CD4-positive, alpha-beta T cell treated with Interleukin-12 subunit alpha and Interleukin-12 subunit beta, for 1 hour (primary cell): ENCODE measurements at places on chromosomes 6 and 20.

DNA sequence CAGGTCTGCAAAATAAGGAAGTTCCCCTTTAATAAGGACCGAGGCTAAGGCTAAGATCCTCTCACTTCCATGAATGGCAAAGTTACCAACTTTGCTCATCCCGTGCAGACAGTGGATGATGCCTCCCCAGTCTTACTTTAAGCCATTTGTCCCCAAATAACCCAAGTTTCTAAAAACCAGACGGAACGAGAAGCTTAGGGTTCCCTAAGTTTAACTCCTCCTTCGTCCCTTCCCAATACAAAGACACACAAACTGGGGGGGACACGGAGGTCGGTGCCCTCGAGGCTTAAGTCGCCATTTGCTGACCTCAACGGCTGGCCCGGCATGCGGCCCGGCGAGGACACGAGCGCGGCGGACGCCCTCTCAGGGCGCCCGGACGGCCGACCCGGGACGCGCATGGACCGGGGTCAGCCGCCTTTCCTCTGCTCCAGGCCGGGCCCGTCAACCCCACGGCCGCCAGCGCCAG is 527 bp downstream of the FBXO30 start:
- DNase-seq: peak; percentile 13

DNA sequence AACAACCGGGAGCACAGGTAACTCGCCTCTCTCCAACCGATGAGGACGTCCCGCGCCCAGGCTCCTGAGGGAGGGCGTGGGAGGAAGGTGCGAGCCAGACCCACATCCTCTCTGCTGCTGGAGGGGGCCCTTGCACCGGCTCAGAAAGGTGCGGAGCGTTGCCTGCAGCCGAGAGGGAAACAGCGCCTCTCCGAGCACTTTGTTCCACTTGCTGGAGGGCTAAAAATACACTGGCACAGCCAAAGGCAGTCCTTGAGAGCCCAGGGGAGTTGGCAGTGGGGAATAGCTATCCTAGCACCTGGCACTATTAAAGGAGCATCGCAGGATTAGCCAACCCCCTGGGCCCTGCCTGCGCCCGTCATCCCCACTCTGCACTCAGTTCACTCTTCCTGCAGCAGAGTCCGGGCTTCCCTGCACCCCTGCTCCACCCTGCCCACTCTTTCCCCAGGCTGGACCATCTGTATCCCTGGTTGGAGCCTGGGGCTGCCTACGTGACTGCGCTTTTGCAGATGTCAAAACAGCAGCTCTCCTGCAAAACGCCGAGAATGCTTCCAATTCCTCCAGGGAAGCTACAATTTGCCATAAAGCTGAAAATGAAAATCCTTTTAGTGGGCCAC is 108.9 kb downstream of the SNX5 start:
- DNase-seq: peak; percentile 26

DNA sequence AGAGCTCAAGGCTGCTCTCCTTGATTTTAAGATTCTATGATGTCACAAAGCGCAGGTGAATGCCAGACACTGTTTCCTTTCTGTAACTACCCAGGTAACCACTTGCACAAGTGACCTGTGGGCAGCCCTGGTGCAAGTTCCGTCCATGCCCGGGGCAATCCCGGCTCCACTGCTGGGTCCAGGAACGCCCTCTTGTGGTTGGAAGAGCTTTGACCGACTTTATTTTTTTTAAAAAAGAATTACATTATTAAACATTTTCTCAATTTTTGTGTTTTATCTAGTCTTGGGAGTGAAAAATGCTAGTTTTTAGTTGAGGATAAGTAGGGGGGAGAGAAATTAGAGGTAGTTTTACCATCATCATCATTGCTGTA is 695.2 kb downstream of the QKI start:
- no peak for DNase-seq

DNA sequence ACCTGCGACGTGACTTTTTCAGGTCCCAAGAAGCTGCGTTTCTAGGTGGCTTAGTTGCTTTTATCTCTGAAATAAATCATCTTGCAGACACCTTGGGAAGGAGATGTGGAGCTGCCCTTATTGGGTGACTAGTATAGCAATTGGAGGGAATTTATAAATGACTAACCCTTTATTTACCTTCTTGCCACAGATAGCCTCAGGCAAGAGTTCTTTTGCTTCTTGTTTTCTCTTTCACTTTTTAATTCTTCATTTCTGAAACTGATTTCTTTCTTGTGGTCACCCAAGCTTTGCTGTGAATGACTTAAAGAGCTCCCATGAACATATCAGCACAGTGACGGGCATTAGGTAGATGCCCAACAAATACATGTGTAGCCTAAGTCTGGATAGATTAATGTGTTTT is 3.0 kb downstream of the ADGRF4 start:
- DNase-seq: no peak

- no peak for DNase-seq
These were observed 284.4 kb upstream of the RNF24 start for GRCh38 chr20:4299773-4300172.

- no peak for DNase-seq
These were observed 23.8 kb downstream of the OR2J3 start for GRCh38 chr6:29131691-29132090.

DNA sequence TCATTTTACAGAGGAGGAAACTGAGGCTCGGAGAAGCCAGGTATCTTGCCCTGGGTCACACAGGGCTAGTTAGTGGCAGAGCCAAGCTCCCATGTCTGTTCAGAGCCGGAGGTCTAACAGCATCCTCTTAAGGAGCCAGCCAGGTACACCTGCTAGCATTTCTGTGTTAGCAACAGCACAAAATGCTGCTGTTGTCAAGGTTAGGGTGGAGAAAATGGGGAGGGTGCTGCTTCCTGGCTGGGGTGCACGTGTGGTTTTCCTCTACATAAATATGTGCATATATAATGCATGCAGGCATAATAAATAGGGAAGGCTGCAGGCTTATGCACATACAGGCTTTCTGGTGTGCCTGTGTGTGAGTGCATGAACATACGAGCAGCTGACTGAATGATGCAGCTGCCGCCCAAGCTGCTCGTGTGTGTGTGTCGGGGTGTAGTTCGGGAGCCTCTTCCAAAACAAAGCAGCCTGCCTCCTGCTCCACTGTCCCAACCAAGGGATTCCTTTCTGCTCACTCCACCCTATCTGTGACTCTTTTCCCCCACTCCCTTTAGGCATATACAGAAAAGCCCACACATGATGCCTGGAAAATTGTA is 86.6 kb downstream of the CD40 start:
- DNase-seq: peak; percentile 9

DNA sequence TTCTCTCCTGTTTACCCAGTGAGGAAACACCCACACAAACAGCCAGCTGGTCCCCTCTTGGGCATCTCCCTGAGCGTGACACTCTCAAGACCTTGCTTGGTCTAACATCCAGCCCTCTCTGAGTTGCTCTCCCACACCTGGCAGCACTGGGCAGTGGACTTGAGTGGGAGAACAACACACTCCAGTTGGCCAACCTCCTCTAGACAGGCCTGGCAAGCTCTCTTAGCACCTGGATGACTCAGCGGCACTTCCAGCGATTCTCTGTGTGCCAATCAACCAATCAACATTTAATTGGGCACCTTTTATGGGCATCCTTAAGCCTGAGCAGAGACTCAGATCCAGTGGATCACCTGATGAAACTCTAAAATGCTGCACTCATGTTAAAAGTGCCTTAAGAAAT is 76.6 kb upstream of the QKI start:
- no peak for DNase-seq

- DNase-seq: no peak
These were observed 162.5 kb upstream of the CITED2 start for GRCh38 chr6:139536751-139537617.

DNA sequence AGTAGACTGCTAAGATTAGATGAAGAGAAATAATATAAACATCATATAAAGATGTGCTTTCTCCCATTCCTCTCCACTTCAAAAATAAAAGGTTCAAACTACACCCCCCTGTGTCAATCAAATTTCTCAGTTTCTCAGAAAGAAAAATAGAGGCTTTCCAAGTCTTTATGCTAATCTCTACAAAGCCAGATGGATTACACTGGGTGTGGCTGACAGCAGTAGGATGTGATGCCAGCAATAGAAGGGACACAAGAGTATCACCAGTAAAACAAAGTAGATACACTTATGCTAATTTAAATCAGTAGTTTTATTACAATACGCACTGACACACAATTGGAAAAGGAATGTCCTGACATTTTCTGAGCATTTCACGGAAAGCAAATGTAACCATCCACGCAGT is 353.4 kb downstream of the RNGTT start:
- no peak for DNase-seq

- peak; percentile 87 for DNase-seq
These were observed 243.5 kb downstream of the GMPR start for GRCh38 chr6:16481697-16482399.

GRCh38 chr6:141925001-141925400 is 207.7 kb upstream of the GJE1 start:
- DNase-seq: no peak

GRCh38 chr6:89862273-89862672 is 32.0 kb upstream of the GJA10 start:
- no peak for DNase-seq

- peak; percentile 44 for DNase-seq
These were observed 25.6 kb upstream of the GABRR1 start for GRCh38 chr6:89242574-89243330.

DNA sequence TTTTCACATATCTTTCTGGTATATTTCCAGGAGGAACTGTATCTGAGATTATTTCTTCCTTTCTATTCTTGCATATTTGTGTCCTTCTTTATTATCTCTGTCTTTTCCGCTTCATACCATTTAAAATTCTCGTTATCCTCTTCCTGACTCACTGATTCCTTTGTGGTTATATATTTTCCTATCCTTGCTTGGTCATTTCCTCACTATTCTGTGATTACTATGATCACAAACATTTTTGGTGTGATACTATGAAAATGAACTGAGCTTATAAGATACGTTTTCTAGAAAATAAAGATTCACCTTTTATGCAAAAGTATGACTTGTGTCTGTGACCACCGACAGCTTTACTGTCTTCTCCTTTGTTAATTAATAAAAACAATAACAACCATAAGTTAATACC is 26.5 kb upstream of the MYCT1 start:
- DNase-seq: no peak

DNA sequence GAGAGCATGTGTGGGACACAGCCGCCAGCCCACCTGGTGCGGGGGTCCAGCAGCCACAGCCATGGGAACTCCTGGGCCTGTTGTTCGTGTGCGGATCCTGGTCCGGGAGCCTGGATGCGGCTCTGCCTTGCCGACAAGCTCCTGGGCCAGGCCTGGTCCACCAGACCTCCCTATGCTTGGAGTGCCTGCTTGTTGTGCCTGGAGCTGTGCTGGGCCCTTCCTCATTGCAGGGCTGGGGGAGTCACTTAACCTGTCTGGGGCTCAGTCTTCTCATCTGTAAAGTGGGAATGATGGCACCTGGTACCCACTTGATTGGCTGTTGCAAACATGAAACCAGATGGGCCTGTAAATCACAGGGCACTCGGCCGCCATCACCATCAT is 2.6 kb upstream of the OSBPL2 start:
- no peak for DNase-seq

GRCh38 chr6:131197716-131198115 is 62.4 kb downstream of the AKAP7 start:
- DNase-seq: peak; percentile 51

- no peak for DNase-seq
These were observed 201.1 kb downstream of the OGFRL1 start for GRCh38 chr6:71489736-71490135.

- DNase-seq: no peak
These were observed 15.4 kb upstream of the SLC22A16 start for GRCh38 chr6:110491644-110492317.

- DNase-seq: no peak
These were observed 216.9 kb upstream of the ECI2 start for GRCh38 chr6:4352322-4352669.

DNA sequence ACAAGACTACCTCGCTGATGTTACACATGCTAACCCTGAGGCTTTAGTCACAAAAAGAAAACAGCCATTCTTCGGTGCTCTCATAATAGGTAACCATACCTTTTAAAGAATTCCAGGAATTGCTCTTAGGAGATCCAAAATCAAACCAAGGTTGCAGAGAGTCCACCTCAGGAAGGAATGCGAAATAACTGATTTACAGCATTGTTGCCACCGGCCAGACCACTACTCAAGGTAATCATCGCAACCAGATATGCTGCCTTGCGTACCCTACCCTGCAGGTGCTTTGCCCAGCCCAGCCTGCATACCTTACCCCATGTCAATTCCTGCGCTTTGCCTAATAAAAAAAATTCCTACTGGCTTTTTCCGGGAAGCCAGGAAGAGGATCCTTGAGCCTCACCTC is 27.0 kb downstream of the NUP153 start:
- DNase-seq: no peak

DNA sequence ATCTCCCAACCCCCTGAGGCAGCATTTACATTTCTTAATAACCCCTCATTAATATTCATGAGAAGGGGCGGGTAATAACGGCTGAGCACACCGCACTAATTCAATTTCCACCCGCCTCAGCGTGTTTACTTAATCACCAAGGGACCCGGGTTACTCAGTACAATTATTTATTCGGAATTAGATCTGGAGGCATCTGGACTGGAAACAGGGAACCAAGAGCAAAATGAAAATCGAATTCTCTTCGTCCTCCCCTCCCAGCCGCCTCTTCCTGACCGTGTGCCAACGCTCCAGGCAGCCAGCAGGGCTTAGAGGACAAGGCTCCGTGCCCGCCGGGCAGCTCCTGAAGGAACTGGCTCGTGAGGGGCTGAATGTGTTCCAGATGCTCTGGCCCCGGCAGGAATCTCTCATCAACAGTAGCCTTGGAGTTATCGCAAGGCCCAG is 23.5 kb upstream of the CTNNBL1 start:
- no peak for DNase-seq

DNA sequence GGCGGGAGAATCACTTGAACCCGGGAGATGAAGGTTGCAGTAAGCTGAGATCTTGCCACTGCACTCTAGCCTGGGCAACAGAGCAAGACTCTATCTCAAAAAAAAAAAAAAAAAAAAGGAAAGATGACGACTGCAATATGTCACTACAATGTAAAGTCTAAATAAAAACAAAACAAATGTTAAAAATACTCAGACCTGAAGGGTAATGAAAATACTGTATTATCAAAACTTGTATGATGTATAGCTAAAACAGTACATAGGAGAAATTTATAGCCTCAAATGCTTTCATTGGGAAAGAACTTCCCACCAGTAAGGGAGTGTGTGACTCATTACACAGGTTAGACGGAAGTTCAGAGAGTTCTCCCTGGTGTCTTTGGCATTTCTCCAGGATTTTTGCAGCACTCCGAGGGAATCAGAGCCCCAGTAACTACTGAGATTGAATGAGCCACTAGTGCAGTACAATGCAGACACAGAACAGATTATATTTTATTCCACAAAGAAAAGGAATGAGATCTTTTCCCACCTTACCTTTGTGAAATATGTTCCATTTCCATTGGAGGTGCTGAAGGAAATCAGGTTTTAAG is 12.5 kb upstream of the RALGAPB start:
- no peak for DNase-seq

DNA sequence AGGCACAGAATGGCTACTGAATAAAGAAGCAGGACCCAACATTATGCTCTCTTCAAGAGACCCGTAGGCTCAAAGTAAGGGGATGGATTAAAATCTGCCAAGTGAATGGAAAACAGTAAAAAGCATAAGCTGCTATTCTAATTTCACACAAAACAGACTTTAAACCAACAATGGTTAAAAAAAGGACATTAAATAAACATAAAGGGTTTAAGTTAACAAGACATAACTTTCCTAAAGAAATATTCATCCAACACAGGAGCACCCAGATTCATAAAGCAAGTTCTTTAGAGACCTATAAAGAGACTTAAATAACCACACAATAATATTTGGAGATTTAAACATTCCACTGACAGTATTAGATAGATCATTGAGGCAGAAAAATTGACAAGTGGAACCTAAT is 624.5 kb downstream of the RFPL4B start:
- DNase-seq: no peak
